T47D (cell line): ENCODE measurements at places on chromosomes 6 and 20.
A peak's percentile ranks its signal among the peaks of the same experiment; 100 is the strongest.

- DNase-seq = peak; percentile 15
Observed at GRCh38 chr20:47843886-47844567, 58.7 kb upstream of the SULF2 start.

GRCh38 chr6:5567890-5568289 lies 306.6 kb downstream of the FARS2 start:
- no peak for DNase-seq

- DNase-seq = no peak
Observed at GRCh38 chr6:142075516-142076101, 57.1 kb upstream of the GJE1 start.

DNA sequence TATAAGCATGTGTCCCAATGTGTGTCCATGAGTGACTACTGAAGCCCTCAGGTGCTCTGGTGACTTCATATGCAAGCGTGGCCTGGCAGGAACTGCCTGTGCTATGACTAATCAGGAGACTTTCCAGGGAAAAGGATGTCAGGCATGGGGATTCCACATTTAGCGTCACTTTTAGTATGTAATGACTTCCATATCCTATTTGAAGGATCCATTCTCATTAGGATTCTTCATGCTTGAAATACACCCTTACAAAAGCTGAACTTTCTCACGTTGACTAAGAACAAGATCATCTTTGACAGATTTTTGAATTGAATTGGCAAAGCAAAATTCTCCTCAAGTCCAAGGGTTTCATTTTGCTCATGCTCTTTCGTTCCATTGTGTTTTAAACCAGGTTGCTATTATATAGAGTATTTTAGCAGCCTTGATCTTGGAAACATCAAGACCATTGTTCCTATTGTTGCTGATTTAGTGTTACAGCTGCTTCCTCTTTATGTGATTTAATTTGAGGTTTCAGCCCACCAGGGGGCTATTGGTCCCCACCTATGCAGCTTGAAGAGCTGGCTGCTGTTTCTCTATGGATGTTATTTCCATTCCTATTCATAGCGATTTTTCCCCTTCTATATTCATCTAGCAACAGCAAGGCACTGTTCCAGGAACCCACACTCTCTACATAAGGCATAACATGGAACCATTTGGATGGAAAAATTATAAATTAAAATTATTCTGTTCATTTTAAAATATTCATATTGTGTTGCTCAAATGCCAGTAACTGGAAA lies 418.6 kb downstream of the CDKAL1 start:
- DNase-seq = no peak

DNA sequence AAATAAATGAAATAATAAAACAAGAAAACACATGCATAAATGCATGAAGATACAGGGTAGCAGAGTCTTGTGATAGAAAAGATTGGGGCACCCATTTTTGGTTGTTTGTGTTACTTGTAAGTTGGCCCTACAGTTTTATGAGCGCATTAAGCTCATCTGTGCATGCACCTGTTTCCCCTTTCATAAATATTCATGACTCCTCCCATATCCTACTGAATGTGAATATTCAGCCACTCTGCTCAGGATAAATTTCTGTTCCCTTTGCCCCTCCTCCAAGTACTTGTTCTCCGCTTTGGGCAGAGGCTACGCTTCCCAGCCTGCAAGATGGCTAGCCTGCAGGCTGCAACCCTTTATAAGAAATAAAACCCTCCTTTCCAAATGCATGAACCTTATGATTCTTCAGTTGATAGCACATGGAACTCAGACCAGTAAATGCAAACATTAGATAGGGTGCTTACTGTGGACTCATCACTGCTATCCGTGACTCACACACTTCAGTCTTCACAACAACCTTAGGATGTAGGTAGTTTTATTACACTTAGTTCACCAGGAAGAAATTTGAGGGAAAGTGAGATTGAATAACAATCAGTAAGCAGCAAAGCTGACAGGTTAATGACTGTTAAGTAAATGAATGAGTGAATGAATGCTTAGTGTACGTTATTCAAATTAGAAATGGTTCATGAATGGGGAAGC lies 15.0 kb downstream of the ALDH8A1 start:
- DNase-seq = no peak

- DNase-seq = no peak
Observed at GRCh38 chr20:17504066-17504897, 26.9 kb downstream of the BFSP1 start.

DNA sequence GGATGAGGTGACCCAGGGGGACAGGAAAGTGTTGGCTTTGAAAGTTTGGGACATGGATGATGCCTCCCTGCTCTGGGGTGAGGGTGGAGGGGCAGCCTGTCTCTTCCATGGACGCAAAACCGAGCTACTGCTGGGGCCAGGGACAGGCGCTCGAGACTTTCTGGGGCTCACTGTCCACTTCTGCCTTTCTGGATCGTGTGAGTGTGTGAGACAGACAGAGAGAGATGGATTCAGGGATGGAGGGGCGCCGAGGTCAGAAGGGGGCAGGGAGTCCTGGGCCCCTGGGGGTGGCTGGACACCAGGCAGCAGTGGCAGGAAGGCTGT lies 78.0 kb upstream of the GATA5 start:
- DNase-seq = no peak

- no peak for DNase-seq
Observed at GRCh38 chr6:158865769-158866168, 46.6 kb upstream of the EZR start.

GRCh38 chr6:52536424-52536916 lies 40.4 kb downstream of the TRAM2 start:
- DNase-seq = no peak

GRCh38 chr6:35240838-35241801 lies 18.4 kb upstream of the ZNF76 start:
- peak; percentile 85 for DNase-seq

DNA sequence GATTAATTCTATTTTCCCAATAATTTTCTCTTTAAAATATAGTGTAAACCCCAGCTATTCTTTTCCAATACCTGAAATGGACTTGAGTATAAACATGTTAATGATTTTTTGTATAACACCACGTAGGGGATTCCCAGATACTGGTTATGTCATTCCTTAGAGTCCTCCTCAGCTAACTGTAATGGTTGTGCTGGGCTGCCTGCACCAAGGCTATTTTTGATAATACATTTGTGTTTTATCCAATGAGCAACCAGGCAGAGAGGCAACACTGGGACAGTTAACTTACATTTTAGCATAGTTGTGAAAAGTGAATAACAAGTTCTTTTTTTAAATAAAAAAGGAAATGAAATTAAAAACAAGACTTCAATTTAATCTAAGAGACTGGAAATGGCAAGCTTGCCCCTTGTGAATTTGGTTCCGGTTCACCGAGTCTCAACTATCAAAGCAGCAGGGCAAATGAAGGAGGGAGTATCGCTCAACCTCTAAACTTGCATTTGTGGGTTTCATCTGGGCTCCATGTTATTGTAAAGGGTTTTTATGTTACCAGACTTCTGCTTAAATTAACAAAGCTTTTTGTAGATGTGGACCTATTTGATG lies 18.8 kb upstream of the BACH2 start:
- no peak for DNase-seq

- DNase-seq = peak; percentile 86
Observed at GRCh38 chr6:26087284-26088115, at the start of gene HFE. Gene HFE (plus strand): TSS chr6:26087429. CDS start chr6:26087441, 12 bp downstream.

DNA sequence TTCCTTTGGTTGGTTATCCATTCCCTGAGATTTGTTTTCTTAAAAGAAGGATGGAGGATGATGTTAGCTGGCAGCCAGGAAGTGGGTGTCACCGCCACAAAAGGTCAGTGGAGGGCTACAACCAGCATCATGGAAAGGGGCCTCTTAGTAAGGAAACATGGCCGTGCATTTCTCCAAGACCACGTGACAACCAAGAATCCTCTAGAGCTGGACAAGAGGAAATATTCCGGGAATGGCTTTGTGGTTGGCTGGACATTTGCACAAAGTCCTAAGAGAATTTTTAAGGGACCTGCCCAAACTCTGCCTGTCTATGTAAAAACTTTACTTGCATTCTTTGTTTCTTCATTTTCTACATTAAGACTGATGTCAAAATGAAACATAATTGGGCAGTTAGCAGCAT lies 399.9 kb upstream of the MARCKS start:
- DNase-seq = no peak

DNA sequence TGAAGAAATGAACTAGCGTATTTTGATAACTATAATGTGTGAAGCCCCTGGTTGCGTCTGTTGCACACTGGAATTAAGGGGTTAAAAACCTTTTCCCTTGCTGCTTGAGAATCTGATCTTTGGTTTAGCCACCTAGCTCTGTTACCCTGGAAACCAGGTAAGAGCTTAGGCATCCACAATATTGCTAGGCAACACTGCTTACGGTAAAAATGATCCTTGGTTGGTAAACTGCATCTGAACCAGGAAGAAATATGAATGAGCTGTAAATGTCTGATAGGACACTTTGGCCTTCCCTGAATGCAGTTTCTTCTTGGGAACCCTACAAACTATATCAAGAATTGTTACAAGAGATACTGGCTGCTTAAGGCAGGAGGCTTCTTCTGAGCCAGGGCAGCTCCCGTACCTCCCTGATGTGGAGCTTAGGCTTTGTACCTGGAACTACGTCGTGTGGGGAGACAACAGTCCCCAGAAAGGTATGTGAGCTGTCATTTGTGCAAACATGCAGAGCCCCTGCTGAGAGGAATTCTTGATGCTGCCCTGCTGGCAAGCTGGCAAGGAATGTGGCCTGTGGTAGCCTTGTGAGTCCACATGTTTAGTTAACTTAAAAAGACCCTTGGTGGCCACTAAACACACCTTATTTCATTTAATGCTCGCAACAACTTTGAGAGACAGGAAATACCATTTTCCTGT lies 18.4 kb downstream of the UBE3D start:
- DNase-seq = no peak

DNA sequence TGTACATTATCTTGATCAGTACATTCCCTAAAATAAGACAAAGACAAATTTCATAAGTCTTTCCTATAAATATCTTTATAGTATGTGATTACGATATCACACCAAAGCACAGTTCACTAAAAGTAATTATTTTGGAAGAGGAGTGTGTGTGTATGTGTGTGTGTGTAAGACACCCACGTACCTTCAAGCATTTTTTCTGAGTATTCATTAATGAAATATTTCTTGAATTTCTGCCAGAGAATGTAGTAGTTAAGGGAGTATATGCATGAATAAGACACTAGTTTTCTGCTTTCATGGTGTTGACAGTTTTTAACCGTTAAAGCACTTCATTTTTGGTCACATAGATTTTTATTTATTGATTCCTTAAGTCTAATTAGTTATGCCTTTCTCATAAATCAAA lies 36.8 kb downstream of the MANEA start:
- no peak for DNase-seq

- DNase-seq = peak; percentile 73
Observed at GRCh38 chr6:37473364-37474095, 26.2 kb downstream of the CCDC167 start.

DNA sequence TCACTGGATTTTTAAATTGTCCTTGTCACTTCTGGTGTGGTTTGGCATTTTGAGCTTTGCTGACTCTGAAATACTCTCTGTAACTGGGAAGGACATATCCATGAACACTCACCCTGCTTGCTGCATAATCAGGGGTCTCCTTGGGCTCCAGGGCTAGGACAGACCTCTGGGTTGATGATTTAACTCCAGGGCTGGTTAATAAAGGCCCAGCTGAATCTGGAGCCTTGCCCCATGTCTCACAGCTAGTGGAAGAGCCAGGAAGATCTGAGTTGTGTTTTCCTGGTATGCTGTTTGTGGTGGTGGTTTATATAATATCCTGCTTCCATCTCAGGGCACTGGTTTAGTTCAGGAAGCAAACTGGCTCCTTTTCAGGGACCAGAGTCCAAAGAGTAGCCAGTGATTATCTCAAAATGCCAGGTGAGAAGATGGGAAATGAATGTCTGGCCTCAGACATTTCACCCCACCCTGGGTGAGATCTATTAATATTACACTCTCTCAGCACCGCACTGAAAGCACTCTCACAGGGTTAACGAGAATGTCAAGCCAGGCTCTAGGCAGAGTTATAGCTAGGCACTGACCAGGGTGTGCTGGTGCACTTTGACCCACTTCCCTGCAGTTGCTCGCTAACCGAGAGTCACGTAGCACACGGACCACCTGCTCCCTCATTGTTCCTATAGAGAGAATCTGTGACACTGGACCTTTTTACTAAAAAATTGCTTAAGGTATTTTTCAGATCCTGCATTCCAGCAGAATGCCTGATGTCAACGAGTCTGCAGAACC lies 90.1 kb upstream of the SLC22A16 start:
- DNase-seq = no peak

GRCh38 chr6:28871335-28872156 lies 52.2 kb downstream of the TRIM27 start:
- DNase-seq = no peak

GRCh38 chr6:133166766-133167165 lies 74.4 kb upstream of the EYA4 start:
- DNase-seq = no peak

- no peak for DNase-seq
Observed at GRCh38 chr20:2838847-2839671, 1.4 kb downstream of the PCED1A start.
